ENCODE measurements at places on chromosomes 7 and 10.

GRCh38 chr7:108347616-108348015 lies 108.6 kb downstream of the NRCAM start:
- DNase-seq = no peak

DNA sequence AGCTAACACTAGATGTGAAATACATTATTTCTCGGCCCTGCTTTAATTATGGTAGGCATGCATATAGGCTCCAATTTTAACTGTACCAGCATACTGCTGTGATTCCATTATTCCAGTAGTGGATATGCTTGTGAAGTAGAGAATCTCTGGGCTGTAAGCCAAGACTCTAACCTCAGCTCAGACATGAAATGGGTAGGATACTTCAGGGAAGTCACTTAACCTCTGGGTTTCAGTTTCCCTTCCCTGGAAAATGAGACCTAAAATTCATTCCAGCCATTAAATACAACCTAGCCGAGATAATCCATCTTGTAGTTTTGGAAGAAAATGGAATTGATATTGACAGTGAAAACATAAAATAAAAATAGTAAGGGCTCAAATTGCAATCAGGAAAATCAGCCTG lies 59.6 kb upstream of the TRIL start:
- no peak for DNase-seq

- no peak for DNase-seq
Measured at GRCh38 chr7:16431646-16432424, 10.5 kb upstream of the CRPPA start.

DNA sequence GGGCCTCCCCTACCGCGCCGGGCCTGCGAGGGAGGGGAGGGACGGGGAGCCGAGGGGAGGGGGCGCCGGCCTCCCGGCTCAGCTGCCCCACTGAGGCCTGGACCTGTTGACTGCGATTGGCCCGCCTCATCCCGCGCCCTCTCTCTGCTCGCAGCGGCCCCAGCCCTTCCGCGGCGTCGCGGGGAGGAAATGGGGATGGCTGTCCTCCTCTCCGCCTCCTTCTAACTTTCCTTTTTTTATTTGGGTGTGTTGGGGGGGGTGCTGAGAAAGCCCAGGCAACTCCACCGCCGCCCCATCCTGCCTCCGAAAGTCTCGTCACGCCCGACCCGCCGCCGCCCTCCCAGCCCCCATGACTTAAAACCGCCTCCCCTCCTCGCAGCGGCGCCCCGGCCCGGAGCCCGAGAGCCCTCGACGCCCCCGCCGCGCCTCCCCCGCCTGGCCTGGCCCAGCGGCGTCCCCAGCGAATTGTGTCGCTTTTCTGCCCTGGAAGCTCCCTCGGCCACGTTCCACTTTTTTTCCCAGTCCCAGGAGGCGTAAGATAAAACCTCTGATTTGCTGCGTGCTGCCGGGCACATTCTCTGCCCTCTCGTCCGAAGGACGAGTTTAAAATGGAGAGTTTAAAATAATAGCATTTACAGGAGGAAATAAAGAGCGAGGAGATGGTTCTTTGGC lies 842 bp upstream of the SKIDA1 start:
- DNase-seq = peak; percentile 81

- DNase-seq = no peak
Measured at GRCh38 chr10:119370111-119370741, 162.9 kb downstream of the GRK5 start.

GRCh38 chr10:104895541-104895940 lies 254.5 kb downstream of the SORCS3 start:
- no peak for DNase-seq

- no peak for DNase-seq
Measured at GRCh38 chr10:49174261-49174925, 13.8 kb downstream of the TMEM273 start.

DNA sequence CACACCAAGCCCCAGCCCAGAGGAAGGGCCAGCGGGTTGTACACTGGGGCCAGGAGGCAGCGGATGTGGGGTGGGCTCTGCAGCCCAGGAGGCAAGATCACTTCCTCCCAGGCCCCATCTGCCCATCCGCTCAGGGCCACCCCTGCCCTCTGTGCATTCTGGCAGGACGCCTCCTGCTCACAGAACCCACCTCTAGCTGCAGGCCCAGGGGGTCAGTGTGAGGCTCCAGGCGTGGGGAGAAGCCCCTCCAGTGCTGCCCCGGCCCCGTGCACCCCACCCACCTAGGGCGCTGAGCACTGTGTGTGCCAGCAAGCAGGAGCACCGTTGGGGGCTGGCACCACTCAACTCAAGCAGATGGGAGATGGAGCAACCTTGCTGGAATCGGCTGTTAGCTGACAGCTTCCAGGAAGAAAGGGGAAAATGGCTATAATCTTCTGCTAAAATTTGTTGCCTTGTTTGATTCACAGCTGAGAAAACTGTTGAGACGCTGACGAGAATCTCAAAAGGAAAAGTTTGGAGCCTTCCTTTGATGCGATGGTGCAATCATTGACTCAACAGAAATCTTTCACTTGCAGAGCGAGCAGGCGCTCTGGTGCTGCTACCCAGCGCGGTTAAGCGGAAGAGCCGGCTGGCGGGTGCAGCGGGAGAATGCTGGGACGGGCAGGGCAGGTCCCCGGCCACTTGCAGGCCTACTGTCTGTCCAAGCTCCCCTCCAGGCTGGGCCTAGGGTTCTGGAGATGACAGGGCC lies 276.1 kb downstream of the ELFN1 start:
- no peak for DNase-seq

DNA sequence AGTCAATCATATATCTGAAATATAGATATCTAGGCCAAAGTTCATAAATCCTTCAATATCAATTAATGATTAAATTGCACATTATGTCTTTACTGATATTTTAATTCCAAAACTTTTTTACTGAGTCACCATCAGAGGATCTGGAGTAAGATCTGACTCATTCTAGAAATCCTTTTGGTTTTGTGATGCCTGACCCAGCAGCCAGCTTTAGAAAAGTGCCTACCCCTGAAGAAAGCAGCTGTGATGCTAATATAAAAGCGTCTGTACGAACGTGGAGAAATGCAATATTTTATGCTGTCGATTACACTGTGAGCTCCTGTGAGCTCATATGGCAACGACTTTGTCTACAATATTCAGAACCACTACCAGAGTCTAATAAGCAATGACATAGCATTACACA lies 142.5 kb upstream of the LRRTM3 start:
- no peak for DNase-seq

DNA sequence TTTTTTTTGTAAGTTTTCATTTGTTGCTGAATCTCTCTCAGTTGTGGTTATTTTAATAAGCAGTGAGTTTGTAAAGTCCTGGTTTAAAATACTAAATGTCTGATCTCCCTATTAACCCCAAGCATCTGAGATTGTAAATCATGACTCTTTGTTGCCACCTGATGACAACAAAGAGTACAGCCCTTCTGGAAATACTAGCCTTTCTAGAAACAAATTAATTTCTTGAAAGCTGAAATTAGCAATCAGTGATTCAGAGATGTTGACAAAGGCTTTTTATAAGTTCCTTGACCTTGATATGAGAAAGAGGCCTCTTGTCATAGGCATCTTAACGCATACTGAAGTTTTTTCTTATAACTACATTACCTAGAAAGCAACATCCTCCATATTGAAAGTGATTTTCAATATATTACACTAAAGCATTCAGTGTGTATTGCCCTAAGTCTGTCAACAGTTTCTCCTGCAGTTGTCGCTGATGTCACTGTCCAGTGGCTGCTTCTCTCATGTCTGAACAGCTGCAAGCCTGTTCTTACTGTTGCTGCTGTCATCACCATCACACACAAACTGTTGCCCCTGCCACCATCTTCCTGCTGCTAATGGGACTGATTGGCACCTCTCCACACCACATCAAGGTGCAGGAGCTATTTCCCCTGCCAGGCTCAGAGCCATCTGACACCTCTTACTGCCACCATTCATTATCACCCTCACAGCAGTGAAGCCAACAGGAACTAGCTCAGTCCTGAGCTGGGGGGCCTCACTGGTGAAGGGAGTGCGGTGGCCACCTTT lies 95.1 kb upstream of the LRGUK start:
- no peak for DNase-seq

DNA sequence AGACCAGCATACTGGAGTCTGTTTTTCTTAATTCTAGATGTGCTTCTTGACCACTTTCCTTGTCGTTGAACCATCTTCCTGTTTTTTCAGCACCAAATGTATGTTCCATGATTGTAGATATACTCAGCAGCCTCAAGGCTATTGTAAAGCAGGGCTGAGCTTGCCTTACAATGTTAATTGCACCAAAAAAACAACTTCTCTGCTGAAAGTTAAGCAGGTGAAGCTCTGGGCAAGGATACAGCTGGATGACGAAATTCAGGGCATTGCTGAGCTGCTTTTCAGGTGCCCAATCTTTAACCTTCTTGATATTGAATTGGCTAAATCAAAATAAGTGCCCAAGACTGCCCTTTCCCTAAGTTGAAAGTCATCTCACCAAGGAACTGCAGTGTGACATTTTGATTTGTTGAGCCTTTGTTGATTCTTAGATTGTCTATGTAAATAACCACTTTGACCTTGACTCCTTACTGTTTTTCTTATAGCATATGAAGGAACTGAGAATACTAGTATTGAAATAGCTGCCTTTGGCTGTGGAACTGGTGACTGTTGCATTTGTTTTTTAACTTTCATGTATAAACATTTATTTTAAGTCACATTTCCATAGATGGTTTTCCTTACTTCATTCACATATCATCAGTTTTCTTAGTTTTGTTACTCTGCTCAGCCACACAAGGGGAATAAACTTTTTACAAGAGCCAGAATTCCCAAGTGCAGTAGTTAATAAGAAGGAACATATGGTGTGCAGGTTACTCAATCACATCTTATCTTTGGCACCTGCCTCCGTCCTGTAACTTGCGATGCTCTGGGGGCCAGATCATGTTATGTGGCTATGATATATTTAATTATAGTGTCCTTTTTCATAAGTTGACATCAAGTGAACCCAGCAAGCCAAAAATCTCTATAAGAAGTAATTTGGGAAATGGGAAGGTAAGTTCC lies 3.1 kb downstream of the AHCYL2 start:
- DNase-seq = no peak

DNA sequence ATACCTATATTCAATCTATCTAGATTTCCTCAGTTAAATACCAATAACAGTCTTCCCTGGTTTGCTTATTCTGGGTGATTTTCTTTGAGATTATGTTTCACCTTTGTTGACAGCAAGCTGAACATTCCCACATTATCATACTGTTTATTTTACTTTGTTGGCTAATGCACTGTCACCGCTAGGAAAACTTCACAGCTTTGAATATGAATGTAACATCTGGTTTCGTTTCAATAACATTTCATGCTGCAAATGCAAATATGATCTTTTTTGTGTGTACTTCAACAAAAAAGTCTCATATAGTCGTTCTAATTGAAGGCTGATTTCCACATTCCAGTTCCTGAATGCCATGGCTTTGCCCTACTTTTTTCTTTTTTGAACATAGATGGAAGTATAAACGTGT lies 946.3 kb upstream of the GHITM start:
- DNase-seq = no peak

- peak; percentile 76 for DNase-seq
Measured at GRCh38 chr7:5425507-5426225, 2.0 kb upstream of the TNRC18 start.

DNA sequence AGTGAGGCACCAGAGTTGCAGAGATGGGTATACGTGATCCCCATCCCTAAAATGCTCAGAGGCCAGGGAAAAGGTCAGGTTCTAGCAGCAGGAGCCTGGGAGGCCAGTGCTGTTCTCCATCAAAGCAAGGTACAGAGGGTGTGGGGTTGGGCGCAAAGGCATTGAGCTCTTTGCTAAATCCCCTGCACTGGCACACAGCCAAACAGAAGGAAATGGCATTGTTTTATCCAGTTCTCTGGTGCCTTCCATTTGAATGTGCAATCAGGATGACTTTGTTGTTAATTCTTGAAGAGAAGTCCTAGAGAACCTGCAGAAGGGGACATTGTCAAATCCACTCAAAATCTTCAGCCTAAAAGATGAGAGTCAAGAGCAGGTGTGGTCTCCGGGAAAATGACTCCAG lies 111.3 kb upstream of the CHST15 start:
- no peak for DNase-seq

DNA sequence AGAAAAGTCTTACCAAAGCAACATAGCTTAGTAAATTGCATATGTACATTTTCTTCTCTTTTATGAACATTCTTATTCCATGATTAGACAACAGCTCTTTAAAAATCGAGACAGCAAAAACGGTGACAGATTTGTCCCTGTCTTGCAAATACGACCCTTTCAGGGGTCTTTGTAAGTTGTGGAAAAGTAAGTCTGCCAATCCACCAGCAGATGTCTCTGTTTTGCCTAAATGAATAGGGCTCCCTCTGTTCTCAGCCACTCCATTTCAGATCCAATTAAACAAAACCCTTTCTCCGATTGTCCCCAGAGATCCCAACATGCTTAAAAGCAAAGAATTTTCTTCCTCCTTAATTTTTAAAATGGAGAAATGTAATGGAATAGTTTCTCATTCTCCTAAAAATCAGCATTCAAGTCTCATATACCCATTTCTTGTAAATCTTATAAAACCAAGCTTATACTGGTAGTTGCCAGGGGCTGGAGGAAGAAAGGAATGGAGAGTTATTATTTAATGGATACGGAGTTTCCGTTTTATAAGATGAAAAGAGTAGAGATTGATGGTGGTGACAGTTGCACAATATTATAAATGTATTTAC lies 61.0 kb upstream of the NFE2L3 start:
- no peak for DNase-seq

DNA sequence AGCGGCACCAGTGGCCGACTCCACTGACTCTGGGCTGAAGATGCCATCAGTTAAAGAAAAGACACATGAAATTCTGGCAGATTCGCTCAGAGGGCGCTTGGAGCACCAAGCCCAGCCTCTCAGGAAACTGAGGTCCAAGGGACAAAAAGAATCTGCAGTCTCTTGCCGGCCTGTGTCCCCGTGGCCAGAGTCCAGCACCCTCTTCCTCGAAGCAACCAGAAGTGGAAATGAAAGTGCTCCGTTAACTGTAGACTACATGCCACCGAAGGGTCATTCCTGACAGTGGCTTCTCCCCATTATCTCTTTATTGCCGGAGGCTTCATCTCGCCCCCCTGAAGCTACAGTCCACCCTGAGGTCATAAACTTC lies 1.0 kb upstream of the CHST15 start:
- DNase-seq = no peak

DNA sequence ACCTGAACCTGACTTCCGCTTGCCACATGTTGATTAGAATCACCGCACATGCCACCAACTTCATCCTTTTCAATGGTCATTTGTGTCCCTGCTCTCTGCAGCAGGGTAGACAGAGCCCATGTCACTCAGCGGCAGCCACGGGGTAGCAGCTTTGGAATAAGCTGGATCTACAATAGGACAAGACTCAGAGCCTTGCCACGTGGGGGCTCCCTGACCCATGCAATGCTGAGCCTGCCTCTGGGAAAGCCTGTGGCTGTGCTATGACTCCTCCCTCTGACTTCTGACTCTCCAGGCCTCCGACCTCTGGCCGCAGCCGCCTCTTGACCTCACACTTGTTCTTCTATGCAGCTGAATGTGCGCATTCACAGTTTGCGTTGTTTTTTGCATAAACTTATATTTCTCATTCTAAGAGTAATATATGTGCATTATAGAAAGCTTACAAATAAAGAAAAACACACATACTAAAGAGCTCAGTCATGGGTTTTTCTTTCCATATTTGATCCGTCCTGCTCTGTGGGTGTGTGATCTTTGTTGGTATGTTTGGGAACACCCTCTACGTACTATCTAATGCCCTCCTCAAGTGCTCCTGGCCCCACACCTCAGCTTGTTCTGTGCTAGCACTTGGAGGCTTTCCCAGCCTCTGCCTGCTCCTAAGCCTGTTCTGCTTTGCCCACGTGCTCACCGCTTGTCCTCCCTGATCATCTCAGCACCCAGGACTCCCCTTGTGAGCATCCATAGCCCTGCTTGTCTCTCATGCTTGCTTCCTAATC lies 198.0 kb upstream of the MKI67 start:
- DNase-seq = peak; percentile 74
